ENCODE measurements at places on chromosomes 11 and 22.

DNA sequence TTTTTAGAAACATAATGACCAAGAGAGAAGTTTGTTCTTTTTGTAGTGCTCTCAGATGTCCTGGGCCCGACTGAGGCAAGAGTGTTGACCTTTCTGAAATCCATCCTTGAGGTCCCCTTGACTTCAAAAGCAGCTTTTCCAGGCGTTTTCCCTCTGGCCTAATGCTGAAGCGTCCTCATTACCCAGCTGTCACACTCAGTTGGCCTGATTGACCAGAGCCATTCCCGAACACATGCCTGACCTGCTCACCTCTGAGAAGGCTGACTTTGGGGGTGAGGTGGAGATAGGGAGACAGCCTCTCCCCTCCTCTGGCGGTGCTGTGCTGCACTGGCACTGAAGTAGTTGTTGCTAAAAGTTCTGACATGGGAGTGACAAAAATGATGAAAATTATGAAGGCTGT, 66.9 kb downstream of the ALX4 start:
- DNase-seq = no peak

DNA sequence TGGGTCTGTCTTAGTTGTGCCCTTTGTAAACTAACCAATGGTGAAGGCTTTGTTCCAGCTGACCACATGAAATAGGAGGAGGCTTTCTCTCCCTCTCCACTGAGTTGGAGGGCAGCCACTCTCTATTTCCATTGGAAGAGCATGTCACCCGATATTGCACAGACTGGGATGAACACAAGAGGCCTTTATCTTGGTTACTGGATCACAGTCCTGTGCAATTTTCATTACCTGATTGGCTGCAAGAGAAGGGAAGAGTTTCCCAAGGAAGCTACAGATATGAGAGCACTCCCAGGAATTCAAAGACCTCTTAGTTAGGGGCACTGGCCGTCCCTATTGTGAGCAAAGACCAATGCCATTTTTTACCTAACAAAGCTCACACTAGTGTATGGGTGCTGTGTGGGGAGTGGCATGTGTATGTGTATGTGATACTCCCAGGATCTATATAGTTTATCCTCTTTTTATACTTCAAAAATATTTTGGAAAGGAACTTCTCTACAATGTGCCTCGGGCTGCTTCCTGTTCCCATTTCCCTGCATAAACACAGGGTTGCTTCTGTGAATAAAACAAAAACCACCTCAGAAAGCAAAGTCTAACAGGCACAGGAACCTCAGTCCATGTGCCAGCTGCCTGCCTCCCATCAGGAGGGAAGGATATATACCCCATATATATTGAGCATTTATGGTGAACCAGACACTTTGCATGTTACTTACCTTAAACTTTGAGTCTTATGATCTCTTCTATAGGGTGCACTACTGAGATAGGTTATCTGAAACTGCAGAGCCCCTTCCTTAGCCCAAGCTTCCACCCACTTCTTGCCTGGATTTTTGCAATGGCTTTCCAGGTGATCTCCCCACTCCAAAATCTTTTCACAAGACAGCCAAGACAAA, 126.5 kb downstream of the RASSF10 start:
- DNase-seq = no peak

GRCh38 chr11:83583757-83584366, 297.7 kb upstream of the CCDC90B start:
- no peak for DNase-seq

DNA sequence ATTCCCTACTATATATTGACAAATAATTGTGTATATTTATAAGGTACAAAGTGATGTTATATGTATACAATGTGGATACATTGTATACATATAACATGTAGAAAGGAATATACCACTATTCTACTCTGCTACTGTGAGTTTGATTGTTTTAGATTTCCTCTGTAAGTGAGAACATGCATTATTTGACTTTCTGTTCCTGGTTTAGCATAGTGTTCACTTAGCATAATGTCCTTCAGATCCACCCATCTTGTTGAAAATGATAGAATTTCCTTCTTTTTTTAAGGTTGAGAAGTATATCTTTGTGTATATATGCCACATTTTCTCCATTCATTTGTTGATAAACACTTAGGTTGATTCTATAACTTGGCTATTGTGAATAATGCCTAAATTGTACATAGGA, 140.8 kb upstream of the BDNF start:
- DNase-seq = no peak

- no peak for DNase-seq
These were observed 1.2 kb upstream of the CD59 start for GRCh38 chr11:33737362-33737821.

GRCh38 chr11:326842-327580, 6.4 kb upstream of the IFITM3 start:
- no peak for DNase-seq

GRCh38 chr22:42202048-42202447, 68.4 kb downstream of the TCF20 start:
- DNase-seq = no peak

GRCh38 chr11:38530226-38530625, 1932.2 kb upstream of the RAG2 start:
- DNase-seq = no peak

- DNase-seq = no peak
These were observed 164.5 kb upstream of the PLET1 start for GRCh38 chr11:112425121-112425520.

Measured in RWPE2 (cell line).